ENCODE measurements at places on chromosomes 3 and 15. TPM values are rescaled to one million over a fixed set of nuclear protein-coding genes. Genes with fewer than 3 reads are reported as not detected.

GRCh38 chr3:101017017-101017416, 23.8 kb upstream of the ABI3BP start:
- peak; percentile 46 for DNase-seq

GRCh38 chr3:45841420-45841756, 531 bp downstream of the LZTFL1 start:
- peak; percentile 19 for DNase-seq

The CFAP161 gene
- total RNA-seq: 0.17 TPM

DNA sequence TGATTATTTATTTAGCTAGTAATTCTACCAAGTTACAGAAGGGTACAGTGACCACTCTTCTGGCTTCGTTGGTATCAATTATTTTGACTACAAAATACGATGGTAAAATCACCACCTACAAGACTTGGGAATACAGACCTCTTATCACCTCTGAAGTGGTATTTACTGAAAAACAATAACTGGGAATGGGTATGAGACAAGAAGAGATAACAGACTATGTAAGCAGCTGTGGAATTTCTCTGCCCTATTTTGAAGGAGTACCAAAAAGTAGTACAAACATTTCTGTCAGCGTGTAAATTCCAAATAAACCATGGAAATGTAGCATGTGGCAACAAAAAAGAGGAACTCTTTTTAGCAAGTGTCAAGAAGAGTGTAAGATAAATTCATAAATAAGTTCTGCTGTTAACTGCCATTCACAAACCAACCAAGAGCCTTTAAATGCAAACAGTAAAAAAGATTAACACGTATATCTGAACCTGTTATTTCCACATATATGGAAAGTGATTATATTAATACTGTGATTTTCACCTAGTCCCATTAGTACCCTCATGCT, 77.0 kb upstream of the SLC12A8 start:
- no peak for DNase-seq

The CCDC13 gene
- 0.51 TPM for total RNA-seq

GRCh38 chr3:61983479-61983878, 389.9 kb downstream of the FEZF2 start:
- peak; percentile 41 for DNase-seq

DNA sequence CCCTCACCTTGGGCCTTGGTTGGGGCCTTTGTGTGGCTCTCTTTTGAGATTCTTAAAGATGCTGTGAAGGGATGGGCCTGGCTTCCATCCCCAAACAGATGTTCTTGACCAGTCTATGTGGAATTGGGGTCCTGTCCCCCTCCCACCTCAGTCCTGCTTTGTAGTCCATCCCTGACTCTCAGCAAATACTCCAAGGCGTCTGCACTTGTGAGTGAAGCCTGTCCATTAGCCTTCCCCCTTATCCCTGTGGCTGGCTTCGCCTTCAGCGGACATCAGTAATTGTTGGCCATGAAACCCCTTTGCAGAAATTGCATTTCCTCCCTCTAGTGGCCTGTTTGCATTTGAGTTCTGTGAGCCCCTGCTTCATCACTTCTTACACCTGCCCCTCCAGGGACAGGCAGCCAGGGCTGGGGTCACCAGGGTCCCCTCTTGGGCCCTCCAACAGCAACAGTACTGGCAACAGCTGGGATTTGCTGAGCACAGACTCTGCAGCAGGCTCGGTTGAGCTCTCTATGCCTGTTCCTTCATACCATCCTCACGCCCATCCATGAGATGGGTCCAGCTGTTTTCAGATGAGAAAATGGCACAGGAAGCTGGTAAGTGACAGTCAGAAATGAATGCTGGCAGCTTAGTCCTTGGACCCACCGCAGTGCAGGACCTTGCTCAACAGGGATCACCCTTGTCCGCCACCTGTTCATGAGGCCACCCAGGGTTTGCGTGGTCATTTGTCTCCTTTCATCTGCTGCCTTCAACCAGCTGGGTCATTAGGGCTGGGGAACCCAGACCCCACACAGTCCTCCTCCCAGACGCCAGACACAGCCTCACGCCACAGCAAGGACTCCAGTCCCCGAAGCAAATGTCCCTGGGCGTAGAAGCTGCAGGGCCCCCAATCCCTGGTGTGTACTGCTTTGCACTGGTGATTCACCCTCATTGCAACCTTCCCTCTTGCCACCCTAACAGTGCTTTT, 8.9 kb upstream of the LRRK1 start:
- no peak for DNase-seq

The DNAH12 gene
- total RNA-seq: under 0.01 TPM

GRCh38 chr3:165544432-165544831, 292.8 kb downstream of the BCHE start:
- DNase-seq: no peak

DNA sequence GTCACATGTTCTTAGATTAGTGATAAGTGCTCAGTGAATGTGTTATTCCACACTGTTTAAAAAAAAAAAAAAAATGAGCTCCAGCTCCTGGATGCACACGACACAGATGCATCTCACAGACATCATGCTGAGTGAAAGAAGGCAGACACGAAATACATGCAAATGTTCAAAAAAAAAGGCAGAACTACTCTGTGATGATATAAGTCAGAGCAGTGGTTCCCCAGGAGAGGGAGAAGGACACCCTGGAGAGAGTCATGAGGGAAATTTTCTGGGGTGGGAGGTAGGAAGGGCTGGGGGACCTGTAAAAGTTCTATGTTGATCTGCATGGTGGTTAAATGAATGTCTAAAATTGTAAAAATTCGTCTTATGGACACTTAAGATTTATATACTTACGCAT, 4.3 kb downstream of the CSRNP1 start:
- DNase-seq: no peak

The SLC35G2 gene
- total RNA-seq: 8.5 TPM

GRCh38 chr15:71629781-71630474, 180.4 kb upstream of the NR2E3 start:
- DNase-seq: peak; percentile 18

- peak; percentile 34 for DNase-seq
Measured at GRCh38 chr3:39541917-39542329, 74.4 kb downstream of the MOBP start.

GRCh38 chr3:64392001-64392400, 166.7 kb upstream of the PRICKLE2 start:
- peak; percentile 50 for DNase-seq

GRCh38 chr15:94231723-94232468, 535 bp downstream of the MCTP2 start:
- no peak for DNase-seq

DNA sequence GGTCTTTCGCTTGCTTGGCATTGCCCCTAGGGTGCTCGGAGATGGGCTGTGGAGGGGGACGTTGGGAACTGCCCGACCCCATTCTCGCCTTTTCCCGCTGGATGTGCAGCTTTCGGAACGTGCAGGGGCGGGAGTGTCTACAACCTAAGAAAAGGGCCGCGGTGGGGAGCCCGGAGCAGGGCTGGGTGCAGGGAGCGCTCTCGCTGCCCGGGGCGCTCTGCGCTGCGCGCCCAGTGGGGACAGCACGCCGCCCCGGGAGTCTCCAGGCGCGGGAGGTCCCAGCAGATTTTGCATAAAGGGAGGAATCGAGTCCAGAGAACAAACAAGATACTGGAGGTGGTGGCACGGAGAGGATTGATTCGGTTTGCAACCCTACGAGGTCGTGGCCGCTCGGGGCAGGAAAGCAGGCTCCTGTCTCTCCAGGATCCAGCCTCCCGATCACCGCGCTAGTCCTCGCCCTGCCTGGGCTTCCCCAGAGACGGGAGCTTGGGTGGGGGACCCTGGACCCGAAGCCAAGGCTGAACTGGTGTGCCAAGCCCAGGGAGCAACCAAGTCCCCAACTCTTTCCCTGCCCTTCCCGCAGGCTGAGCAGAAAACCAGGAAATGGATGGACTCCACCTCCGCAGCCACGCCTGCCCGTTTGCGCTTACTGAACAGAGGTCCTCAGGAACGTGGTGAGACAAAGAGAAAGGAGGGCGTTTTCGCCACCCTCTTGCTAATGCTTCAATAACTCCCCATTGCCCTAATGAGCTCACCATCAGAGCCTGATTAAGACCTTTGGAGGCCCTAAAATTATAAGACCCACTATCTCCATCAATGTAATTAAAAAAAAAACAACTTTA, 59.7 kb downstream of the NOX5 start:
- DNase-seq: peak; percentile 65

The ZDHHC19 gene
- total RNA-seq: not detected

DNA sequence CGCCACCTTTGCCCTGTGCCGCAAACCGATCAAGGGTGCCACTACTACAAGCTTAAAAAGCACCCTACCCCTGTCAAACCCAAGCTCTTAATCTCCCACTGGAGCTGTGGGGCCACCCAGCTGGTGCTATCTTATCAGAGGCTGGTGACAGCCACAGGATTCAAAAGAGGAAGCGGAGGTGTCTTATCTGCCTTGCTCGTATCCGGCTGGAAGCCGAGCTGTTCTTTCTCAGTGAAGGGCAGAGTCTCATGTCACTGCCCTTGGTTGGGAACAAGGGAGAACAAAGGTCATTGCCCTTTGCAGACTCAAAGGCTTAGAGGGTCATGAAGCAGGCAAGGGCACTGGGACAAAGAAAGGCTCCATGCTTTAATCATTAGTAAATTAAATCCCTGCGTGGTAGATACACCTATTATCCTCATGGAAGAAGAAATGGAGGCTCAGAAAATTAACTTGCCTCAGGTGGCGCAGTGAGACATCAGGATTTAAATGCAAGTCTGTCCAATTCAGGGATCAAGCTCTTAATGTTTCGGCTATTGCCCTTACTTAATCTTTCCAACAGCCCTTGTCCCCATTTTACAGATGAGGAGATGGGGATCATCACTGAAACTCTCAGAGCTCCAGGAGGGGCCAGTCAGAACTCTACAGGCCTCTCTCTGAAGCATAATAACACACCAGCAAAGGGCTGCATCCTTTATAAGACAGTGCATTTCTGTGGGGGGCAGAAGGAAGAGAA, 360.0 kb upstream of the PROK2 start:
- no peak for DNase-seq

- DNase-seq: no peak
Measured at GRCh38 chr3:25849091-25849490, 59.2 kb downstream of the OXSM start.

DNA sequence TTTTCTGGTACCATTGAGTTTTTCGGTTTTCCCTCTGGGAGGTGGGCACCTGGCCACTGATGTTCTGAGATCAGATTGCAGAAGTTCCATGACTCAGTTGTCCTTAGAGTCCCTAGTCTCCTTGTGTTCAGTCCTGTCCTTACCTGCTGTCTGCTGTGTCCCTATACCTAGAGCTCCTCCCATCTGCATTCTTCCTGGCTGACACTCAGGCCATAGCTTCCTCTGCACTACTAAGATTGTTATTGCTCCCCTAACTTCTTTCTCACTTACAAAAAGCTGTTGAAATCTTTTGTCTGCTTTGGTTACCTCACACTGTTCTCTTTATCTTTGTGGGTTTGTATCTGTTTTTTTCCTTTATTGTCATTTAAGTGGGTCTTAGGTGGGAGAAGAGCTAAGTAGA, 13.2 kb downstream of the USP3 start:
- no peak for DNase-seq

GRCh38 chr15:68806220-68807060, 14.3 kb downstream of the ANP32A start:
- DNase-seq: no peak

DNA sequence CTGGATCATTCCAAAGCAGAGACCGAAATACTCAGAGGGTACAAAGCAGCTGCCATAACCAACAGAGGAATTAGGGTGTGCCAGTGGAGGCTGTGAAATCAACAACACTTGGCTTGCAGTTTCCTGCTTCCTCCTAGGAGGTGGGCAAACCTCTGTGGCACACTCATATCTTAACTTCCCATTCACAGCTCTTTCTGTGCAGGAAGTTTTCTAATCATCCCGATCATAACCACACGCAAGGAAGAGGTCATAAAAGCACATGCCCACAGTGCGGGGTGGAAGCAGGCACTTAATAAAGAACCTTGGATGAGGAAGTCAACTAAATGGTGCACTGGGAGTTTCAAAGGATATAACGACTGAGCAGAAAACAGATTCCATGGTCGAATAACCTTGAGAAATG, 5.1 kb downstream of the SCAMP2 start:
- no peak for DNase-seq

- DNase-seq: peak; percentile 18
Measured at GRCh38 chr15:35442742-35443141, 103.2 kb downstream of the DPH6 start.

GRCh38 chr3:13706451-13706850, 157.5 kb downstream of the FBLN2 start:
- no peak for DNase-seq

GRCh38 chr3:83941990-83942745, 1016.6 kb upstream of the CADM2 start:
- no peak for DNase-seq

GRCh38 chr3:152257563-152258035, 11.1 kb upstream of the MBNL1 start:
- peak; percentile 55 for DNase-seq

The ACTC1 gene
- total RNA-seq: 0.33 TPM

GRCh38 chr15:48572823-48573222, 72.7 kb downstream of the FBN1 start:
- no peak for DNase-seq

- peak; percentile 1 for DNase-seq
Measured at GRCh38 chr3:61371123-61371522, 119.9 kb upstream of the FHIT start.

DNA sequence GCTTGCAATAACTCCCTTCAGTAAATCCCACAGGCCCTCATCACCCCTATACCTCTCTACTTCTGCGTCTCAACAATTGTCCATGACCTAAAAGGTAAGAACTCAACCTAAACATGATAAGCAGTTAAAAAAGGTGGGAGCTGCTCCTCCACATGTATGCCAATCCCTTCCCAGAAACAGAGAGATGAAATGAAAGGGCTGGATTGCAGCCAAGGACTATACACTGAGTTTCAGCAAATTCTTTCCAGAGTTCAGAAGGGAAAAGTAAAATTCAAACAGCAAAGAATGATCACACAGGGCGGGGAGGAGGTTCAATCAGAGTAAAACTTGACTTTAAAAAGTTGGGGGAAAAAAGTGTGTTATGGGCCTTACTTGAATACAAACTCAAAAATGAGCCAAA, 27.5 kb downstream of the PLOD2 start:
- no peak for DNase-seq

- no peak for DNase-seq
Measured at GRCh38 chr15:89633585-89633984, 21.7 kb downstream of the KIF7 start.

DNA sequence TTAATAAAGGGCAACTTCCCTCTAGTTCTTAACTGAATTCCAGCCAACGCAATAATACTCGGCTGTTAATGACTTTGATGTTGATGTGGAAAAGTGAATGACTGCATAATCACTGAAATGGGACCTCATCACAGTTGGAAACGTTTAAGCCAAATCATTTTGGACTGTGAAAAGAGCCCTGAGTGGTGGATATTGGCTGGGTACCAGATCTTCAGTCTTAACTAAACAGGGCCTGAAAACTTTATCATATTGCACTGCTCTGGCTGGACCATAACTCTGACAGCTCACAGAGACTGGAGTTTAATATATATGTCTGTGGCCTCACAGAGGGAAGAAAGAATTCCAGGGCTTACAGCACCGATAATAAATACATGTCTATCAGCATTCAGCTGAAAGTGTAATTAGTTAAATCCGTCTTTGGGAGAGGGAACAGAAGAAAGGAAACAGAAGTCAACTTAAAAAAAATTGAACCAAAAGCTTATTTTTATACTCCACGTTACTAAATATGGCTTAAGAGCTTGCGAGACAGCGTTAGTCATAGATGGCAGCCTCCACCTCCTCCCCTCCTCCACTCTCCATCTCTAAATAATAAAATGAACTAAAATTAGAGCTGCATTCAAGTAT, 222.3 kb upstream of the CDIN1 start:
- DNase-seq: peak; percentile 90

Measured in fibroblast of lung (primary cell).